ENCODE measurements at places on chromosomes 1 and 21. TPM values are rescaled to one million over a fixed set of nuclear protein-coding genes. Genes with fewer than 3 reads are reported as not detected.

Gene HIVEP3
- total RNA-seq, result 73.9 TPM

Gene TFF3
- total RNA-seq, result not detected

Gene FOXD3
- not detected for total RNA-seq

Gene ADORA1
- not detected for total RNA-seq

Gene MYOM3
- total RNA-seq, result not detected
